ENCODE measurements at places on chromosomes 7 and 10.

DNA sequence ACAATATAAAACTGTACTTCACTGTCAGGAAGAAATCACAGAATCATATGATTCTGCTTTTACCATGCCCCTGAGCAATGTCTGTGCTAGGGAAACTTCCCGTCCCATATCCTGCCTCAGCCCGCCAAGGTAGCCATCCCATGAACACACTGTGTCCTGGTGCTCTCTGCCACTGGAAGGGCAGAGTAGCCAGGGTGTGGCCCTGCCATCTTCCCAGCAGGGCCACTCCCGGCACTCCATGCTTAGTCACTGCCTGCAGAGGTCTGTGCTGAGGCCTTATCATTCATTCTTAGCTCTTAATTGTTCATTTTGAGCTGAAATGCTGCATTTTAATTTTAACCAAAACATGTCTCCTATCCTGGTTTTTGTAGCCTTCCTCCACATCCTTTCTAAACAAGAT, 31.8 kb downstream of the AP3M1 start:
- no peak for DNase-seq

DNA sequence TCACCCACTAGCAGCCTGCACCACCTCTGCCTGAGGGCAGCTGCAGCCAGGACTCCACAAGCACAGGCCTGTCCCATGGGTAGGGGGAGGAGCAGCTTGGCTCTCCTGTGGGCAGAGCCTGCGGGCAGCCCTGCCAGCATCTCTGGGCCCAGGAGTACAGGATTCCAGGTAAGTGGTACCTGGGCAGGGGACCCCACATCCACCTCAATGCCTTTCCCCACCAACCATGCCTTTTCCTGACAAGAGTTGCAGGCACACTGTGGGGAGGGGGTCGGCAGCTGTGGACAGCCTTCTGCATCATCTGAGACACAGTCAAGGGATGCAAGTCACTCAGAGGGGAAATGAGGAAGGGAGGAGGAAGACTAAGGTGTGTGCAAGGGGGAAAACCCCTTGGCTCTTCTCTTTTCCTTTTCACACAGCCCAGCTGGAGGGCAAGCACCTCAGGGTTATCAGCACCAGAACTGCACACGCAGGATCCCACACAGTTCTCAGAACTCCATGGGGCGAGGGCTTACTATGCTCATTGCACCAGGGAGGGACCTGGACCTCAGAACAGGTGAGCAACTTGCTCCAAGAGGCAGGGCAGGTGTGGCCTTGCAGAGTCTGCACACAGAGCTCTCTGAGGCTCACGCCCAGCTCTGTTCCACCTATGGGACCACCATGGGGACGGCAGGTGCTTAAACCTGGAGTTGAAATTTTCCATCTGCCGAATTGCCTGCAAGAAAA, 16.5 kb upstream of the ANTXRL start:
- no peak for DNase-seq

GRCh38 chr10:106534441-106534840, 630.1 kb downstream of the SORCS1 start:
- DNase-seq, result no peak

- no peak for DNase-seq
Observed at GRCh38 chr10:59508296-59508695, 145.9 kb upstream of the FAM13C start.

DNA sequence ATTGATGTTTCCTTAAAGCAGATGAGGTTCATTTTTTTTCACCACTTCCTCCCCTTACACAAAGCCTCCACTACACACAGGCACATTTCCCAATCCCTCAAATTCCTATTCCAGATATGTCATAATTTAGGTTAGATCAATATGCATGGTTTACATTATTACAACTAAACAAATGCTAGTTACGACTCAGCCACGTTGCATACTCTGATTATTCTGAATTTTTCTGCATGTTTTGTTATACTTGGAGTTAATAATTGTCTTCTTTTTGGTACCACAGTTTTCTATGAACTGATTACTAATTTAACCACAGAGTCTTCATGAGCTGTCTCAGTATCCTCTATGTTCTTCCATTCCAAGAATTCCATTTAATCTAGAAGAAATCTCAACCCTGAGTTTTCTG, 4.4 kb upstream of the BICC1 start:
- no peak for DNase-seq

DNA sequence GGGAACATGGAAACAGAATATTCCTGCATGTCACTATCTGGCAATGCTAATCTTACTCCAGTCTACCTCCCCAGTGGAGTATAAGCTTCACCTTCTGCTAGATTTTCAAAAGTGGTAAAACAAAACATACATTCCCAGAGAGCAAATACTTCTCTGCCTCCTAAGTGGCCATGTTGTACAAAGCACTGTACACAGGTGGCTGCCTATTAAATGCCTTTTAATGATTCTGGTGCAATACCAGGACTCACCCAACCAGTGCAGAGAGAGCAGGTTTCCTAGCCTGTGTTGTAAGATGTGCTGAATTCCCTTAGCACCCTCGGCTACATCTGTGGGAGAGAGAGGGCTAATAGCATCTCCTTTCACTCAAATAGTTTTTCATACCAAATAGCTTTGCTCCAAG, 684.3 kb upstream of the NRP1 start:
- no peak for DNase-seq

- no peak for DNase-seq
Observed at GRCh38 chr7:98978672-98979071, 100.3 kb downstream of the TRRAP start.

All from GDM1 (cell line).